Fibroblast of upper back skin (primary cell): ENCODE measurements at places on chromosomes 11 and 22.

DNA sequence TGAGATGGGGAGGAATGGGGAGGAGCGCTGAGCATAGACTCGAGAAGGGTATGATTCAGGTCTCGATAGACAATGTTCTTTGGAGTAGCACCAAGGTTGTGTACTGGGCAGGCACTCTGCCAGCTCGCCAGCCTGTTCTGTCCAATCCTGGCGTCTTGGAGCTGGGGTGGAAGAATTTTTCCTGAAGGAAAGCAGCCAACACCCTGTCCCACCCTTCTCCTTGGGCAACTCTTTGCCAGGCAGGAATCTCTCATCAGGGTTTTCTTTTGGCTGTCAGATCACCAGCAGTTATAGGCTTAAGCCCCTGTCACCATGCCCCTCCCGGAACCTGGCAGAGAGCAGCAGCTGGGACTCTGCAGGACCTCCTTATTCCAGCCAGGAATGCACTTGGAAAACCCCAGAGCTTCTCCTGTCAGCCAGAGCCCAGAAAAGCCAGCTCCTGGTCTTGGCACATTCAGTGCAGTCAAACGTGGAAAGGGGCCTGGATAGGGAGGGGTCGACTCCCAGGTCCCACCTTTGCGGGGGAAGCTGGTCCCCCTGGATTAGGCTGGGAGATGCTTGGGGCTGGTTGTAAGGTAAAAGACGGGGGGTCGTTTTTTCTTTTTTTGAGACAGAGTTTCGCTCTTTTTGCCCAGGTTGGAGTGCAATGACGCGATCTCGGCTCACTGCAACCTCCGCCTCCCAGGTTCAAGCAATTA, 14.4 kb upstream of the SPTBN2 start:
- DNase-seq: no peak

- DNase-seq: no peak
These were observed 30.3 kb upstream of the FBLN1 start for GRCh38 chr22:45472426-45472825.

DNA sequence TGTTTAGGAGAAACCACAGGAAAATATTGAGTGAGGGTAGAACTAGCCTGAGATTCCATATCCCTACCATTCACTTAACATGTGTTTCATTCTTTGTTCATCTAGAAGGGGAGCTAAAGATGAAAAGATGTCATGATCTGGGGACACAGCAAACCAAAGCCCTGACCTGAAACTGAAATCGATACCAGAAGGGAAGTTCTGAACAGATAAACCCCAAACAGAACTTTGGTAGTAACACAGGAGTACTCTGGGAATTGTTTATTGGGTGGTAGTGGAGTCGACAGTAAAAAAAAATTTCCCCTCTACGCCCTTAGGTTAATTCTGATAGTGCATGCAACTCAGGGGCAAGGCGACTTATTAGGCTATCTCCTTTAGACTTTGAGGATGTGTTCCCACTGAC, 27.2 kb downstream of the OR2AT4 start:
- DNase-seq: no peak

DNA sequence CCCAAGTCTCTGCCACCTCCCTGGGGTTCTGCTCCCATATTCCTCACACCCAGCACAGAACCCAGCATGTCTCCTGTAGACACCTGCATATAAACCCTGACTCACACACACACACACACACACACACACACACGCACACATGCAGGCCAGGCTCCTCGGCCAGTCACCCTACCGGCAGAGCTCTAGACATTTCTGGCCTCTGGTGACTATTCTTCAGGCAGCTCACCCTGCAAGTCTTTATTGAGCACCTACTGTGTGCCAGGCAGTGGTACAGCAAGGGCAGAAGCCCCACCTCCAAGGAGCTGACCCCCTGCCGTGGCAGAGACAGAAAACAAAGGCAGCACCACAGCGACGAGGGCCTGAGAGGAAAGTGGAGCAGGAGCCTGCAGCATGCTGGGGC, 50.3 kb downstream of the CDKN1C start:
- peak; percentile 38 for DNase-seq

DNA sequence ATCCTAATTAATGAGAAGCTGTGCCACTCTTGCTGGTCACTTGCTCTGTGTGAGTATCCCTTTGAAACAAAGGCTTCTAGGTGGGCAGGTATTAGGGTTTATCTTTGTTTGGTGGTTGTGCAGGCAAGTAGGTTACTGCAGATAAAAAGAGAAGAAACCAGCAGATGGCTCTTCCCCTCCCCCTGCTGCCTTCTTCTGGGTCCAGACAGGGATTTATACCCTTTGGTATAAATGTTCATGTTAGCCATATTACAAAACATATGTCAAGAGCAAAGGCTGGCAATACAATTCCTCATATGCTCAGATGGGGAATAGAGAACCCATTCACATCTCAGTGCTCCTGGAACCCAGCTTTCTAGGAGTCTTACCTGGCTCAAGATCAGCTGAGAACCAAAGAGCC, 109.9 kb downstream of the NAV2 start:
- DNase-seq: no peak

DNA sequence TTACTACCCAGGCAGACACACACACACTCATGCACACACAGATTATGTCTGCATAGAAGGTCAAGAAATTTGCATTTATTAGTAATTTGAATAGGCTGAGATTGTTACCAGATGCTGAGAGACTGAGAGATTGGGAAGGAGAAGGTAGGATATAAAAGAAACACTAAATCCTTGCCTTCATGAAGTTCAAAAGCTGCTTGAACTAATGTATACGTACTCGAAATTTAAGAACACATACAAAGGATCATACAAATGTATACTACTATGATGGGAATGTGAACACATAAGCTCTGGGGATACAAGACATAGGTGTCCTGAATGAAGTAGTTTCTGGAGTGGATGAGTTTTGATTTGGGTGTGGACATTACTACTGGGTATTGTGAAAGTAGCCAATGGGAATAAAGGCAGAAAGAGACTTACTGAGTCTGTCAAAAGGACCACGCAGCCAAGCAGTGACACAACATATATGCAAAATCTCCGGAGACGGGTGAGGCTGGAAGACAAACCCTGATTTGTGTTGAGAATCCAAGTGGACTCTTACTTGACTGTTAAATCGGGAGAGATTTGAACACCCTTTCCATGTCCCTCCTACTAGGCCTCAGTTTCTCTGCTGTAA, 7.3 kb upstream of the PKNOX2 start:
- no peak for DNase-seq

- peak; percentile 24 for DNase-seq
These were observed 71.6 kb downstream of the C11orf58 start for GRCh38 chr11:16809886-16810668.

GRCh38 chr22:31603081-31603525, 58.9 kb downstream of the PISD start:
- DNase-seq: no peak

DNA sequence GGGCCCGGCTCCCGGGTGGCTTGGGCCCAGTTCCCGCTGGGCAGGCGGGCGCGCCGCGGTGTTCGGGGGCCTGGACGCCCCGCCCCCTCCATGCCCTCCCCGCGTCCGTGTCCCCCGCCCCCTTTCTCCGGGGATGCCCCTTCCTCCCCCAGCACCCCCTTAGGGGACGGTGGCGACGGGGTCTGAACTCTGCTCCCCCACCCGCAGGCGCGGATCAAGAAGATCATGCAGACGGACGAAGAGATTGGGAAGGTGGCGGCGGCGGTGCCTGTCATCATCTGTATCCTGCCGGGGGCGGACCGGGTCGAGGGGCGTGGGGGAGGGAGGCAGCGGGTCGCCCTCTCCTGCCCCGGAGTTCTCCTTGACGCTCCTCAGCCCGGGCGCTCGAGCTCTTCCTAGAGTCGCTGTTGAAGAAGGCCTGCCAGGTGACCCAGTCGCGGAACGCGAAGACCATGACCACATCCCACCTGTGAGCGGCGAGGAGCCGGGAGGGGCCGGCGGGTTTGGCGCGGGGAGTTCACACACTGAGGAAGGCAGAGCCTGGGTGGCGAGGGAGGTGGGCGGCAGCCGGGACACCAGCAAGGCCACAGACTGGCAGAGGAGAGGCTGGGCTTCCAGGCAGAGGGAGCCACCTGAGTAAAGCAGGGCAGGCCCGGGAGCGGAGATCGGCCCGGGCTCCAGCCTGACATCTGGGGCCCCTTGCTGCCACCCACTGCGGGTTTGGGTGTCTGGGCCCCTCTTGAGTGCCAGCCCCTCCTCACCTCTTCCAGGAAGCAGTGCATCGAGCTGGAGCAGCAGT, 546 bp downstream of the DRAP1 start:
- no peak for DNase-seq

- no peak for DNase-seq
These were observed 6.5 kb downstream of the ARSA start for GRCh38 chr22:50621356-50621880.

DNA sequence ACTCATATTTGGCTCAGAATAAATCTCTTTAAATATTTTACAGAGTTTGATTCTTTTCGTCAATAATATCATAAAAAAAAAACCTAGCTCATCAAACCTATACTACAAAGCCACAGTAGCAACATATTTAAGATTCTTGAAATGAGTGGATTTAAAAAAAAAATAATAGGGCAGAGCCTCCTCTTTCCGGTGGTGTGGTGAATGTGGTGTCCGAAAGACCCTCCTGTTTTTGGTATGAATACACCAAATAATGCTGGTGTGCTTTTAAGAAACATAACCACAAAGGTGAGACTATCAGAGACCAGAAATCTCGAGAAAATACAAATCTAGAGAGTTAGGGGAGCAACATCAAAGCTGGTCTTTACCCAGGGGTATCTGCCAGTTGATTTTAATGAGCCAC, 342.6 kb downstream of the TBC1D22A start:
- no peak for DNase-seq

DNA sequence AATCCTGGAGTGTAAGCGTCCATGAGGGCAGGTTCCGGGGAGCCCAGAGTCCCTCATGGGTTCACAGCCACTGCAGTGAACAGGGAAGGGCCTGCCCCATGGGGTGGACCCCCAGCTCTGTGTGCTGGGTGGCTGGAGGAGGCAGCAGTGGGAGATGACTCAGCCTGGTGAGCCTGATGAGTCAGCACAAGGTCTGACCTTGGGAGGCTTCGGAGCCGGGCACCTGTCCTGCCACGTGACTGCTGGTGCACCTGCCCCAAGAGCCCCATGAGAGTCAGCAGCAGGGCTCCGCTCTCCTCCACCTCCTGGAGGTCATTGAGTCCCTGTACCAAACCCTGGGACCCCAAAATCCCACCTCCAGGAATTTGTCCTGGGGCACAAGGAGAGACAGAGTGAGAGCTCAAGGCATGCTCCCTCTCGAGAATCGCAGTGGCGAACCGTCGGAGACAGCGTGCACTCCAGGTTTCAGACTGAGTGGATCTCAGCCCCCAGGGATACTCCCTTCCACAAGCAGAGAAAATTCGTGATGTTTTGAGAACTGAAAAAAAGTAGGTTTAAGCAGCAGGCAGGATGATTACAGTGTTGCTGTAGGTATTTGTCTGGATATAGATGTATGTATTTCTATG, 1221.7 kb downstream of the BRD1 start:
- DNase-seq: no peak

- no peak for DNase-seq
These were observed 79.8 kb downstream of the KCNQ1 start for GRCh38 chr11:2524446-2525165.

- no peak for DNase-seq
These were observed 14.6 kb downstream of the MRGPRF start for GRCh38 chr11:68998390-68998911.

GRCh38 chr22:48957311-48957986, 870.2 kb downstream of the BRD1 start:
- DNase-seq: no peak

DNA sequence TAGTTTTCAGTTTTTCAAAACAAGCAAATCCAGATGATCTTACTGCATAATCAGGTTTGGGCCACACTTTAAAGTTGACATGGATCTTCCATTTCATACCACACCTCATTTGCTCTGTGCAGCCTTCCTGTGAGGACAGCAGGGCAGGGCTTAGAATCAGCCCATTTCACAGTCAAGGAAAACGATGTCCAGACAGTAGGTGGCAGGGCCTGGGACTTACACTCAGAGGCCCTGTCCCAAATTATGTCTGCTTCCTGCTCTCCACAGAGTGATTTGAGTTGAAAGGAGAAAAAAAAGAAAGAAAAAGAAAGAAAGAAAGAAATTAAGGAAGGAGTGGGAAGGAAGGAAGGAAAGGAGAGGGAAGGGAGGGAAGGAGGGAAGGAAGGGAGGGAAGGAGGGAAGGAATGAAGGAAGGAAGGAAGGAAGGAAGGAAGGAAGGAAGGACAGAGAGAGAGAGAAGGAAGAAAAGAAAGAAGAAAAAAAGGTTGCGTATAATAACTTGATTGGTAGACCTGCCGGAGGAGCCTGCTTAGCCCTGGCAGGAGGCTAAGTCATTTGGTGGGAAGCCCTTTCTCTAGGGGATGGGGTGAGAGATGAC, 23.6 kb downstream of the TSKU start:
- no peak for DNase-seq

GRCh38 chr11:44573333-44573732, 7.9 kb downstream of the CD82 start:
- no peak for DNase-seq

DNA sequence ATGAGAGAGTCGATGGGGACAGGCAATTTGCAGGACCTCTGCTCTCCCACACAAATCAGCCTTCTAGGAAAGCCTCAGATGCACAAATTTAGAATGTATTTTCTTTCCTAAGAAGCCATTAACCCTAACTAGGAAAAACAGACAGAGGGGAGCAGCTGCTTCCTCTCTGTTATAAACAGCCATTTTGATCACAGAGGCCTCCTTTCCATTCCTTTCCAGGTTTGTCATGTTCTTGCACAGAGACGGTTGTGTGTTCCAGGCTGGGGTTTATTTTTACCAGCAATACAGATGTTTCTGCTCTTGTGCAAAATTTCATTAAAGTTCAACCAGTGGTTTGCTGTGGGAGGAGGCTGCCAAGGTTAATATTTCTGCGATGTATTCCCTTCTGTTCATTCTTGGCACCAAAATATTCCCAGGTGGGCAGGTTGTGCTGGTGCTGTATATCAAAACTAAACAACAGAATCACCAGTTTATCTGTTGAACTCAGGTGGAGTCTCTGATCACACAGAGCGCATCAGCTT, 90.2 kb downstream of the NAV2 start:
- no peak for DNase-seq
